ENCODE measurements at places on chromosomes 1 and 21.

DNA sequence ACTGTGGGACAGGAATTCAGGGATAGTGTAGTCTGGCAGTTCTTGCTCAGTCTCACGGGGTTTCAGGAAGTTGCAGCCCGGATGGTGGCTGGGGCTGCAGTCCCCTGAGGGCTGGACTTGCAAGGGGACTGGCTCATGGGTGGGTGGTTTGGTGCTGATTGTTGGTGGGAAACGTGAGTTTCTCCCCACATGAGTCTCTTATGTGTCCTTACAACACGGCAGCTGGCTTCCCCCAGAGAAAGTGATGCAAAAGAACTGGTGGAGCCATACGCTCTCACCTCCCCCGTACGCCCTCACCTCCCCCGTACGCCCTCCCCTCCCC lies 64.9 kb downstream of the EVA1C start:
- DNase-seq, result no peak
- peaks cover 10% of the 10 kb centered on the region for H3K4me1 ChIP-seq
- no peaks in the 10 kb centered on the region for H3K27me3 ChIP-seq
- no peak overlapping the region for H3K4me3 ChIP-seq
- no peaks in the 10 kb centered on the region for H3K36me3 ChIP-seq

- H3K27me3 ChIP-seq, result no peaks in the 10 kb centered on the region
- peak overlapping the region; percentile 68 for H3K27ac ChIP-seq
- H3K4me3 ChIP-seq, result no peak overlapping the region
- H3K4me1 ChIP-seq, result peaks cover 17% of the 10 kb centered on the region
- no peaks in the 10 kb centered on the region for H3K36me3 ChIP-seq
Observed at GRCh38 chr1:59638231-59638711, 176.5 kb upstream of the HOOK1 start.

DNA sequence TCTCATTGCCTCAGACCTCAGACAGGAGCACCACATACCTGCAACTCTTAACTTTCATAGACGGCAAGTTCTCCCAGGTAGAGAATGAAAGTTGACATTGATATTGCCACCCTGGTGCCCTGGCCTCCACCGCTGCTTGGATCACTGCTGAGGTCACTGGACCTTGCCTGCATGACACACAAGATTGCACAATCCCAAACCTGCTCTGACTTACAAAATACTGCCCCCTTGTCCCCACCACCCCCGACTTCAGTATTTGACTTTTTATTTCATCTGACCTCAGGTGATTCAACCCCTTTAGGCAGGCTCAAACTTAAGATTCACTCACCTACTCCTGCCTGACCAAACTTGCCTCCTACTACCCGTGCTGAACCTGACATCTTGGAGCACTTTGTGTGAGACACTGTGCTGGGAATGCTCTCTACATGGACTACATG lies 43.1 kb upstream of the S1PR1 start:
- no peak overlapping the region for H3K27ac ChIP-seq
- no peaks in the 10 kb centered on the region for H3K27me3 ChIP-seq
- no peaks in the 10 kb centered on the region for H3K4me1 ChIP-seq
- no peaks in the 10 kb centered on the region for H3K36me3 ChIP-seq
- H3K4me3 ChIP-seq, result no peak overlapping the region
- no peak for DNase-seq

DNA sequence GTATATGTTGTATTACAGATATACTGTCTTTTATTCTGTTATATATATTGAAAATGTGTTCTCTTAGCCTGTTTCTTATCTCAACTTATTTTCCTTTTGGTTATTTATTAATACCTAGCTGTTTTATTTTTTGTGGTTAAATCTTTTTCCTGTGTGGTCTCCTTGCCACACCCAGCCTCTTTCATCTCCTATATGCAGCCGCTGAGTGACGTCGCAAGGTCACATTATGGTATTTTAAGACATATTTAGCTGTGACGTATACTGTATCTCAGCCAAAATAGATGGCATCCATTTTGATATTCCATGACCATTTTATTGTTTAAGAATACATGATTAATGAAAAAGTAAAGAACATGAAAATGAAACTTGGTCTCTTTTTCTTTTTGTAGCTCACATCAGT lies 29.1 kb downstream of the CENPF start:
- H3K27me3 ChIP-seq, result no peaks in the 10 kb centered on the region
- peaks cover 63% of the 10 kb centered on the region for H3K36me3 ChIP-seq
- no peak for DNase-seq
- no peak overlapping the region for H3K27ac ChIP-seq
- H3K4me3 ChIP-seq, result no peak overlapping the region
- H3K4me1 ChIP-seq, result no peaks in the 10 kb centered on the region

GRCh38 chr1:59752556-59753414 lies 62.0 kb upstream of the HOOK1 start:
- no peaks in the 10 kb centered on the region for H3K36me3 ChIP-seq
- H3K4me3 ChIP-seq, result no peak overlapping the region
- peaks cover 7% of the 10 kb centered on the region for H3K4me1 ChIP-seq
- H3K27me3 ChIP-seq, result no peaks in the 10 kb centered on the region

DNA sequence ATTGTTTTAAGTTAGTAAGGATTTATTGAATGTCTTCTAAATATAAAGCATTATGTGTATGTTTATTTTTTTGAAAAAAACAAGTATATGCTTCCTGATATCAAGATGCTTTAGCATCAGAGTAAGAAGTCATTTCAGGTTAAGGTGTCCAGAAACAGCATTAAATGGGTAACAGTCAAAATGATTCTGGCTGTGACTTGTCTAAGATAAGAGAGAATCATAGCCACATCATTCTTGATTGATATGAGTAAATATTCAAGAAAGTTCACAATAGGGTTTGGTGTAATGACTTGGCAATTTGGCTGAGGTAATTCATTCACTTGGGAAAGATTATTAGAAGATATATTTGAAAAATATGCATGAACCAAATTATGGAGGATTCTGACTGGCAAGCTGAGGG lies 193.8 kb downstream of the DPYD start:
- no peak for DNase-seq
- H3K27ac ChIP-seq, result no peak overlapping the region
- no peaks in the 10 kb centered on the region for H3K27me3 ChIP-seq
- no peak overlapping the region for H3K4me3 ChIP-seq
- peaks cover 41% of the 10 kb centered on the region for H3K36me3 ChIP-seq

DNA sequence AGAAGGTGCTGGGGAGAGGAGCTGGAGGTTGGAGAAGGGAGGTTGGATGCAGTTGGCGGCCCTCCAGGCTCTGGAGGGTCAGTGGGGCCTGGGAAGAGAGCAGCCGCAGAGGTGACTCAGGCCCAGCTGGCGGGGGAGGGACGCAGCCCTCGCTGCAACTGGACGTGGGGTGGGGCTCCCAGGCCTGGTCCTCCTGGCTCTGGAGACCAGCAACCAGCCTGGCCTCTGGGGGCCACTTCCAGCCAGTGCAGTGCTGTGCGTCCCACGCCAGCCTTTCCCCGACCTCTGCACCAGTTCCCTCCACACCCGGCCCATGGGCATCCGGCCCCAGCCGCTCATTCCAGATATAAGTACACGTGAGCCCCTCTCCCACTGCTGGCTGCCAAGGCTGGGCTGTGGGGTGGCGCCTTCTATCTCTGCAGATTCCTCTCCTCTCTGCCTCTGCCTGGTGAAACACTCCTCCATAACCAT lies 38.0 kb upstream of the COL18A1 start:
- H3K36me3 ChIP-seq, result no peaks in the 10 kb centered on the region
- no peaks in the 10 kb centered on the region for H3K27me3 ChIP-seq
- H3K27ac ChIP-seq, result peak overlapping the region; percentile 77

GRCh38 chr1:225980005-225980836 lies 18.9 kb downstream of the SDE2 start:
- H3K4me3 ChIP-seq, result no peak overlapping the region
- H3K4me1 ChIP-seq, result no peaks in the 10 kb centered on the region
- H3K27ac ChIP-seq, result no peak overlapping the region
- peaks cover 59% of the 10 kb centered on the region for H3K36me3 ChIP-seq
- no peak for DNase-seq

GRCh38 chr1:209266590-209267205 lies 316.8 kb upstream of the CAMK1G start:
- no peaks in the 10 kb centered on the region for H3K36me3 ChIP-seq
- H3K4me3 ChIP-seq, result no peak overlapping the region
- no peaks in the 10 kb centered on the region for H3K27me3 ChIP-seq
- H3K4me1 ChIP-seq, result no peaks in the 10 kb centered on the region
- no peak for DNase-seq
- H3K27ac ChIP-seq, result no peak overlapping the region

Data from SK-N-SH (cell line).